ENCODE measurements at places on chromosomes 1 and 21. TPM values are rescaled to one million over a fixed set of nuclear protein-coding genes. Genes with fewer than 3 reads are reported as not detected.

GRCh38 chr21:38831526-38832467 lies 26.1 kb downstream of the ETS2 start:
- H3K4me3 ChIP-seq = no peak overlapping the region
- peak; percentile 71 for DNase-seq
- no peaks in the 10 kb centered on the region for H3K27me3 ChIP-seq
- H3K36me3 ChIP-seq = no peaks in the 10 kb centered on the region

DNA sequence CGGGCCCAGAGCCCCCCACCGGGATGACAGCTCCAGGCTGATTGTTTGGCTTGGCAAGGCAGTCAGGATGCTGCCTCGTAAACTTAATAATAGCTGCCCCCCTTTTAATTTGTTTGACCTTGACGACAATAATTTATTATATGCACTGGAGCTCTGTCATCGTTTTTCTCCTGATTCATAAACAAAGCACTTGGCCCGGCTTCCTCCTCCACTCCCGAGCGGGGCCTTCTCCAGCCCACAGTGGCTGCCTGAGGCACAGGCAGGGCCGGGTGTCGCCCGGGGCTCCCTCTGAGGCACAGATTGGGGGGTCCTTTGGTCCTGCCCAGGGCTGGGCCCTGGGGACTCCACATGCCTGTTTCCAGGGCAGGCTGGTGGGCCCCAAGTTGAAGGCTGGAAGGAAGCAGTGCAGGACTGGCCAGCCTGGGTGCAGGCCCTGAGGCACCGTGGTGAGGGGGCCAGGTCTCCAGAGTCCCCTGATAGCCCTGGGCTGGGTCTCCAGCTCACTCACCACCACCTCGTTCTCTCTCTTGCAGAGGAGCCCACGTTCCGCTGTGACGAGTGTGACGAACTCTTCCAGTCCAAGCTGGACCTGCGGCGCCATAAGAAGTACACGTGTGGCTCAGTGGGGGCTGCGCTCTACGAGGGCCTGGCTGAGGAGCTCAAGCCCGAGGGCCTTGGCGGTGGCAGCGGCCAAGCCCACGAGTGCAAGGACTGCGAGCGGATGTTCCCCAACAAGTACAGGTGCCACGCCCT lies 52.0 kb upstream of the ARHGEF16 start:
- peak overlapping the region; percentile 46 for H3K27ac ChIP-seq
- H3K36me3 ChIP-seq = peaks cover 8% of the 10 kb centered on the region
- H3K4me1 ChIP-seq = no peaks in the 10 kb centered on the region
- no peak for DNase-seq

- H3K27me3 ChIP-seq = no peaks in the 10 kb centered on the region
- H3K4me3 ChIP-seq = no peak overlapping the region
- DNase-seq = no peak
- H3K4me1 ChIP-seq = no peaks in the 10 kb centered on the region
- no peak overlapping the region for H3K27ac ChIP-seq
Measured at GRCh38 chr21:46486481-46487126, 27.9 kb downstream of the DIP2A start.

DNA sequence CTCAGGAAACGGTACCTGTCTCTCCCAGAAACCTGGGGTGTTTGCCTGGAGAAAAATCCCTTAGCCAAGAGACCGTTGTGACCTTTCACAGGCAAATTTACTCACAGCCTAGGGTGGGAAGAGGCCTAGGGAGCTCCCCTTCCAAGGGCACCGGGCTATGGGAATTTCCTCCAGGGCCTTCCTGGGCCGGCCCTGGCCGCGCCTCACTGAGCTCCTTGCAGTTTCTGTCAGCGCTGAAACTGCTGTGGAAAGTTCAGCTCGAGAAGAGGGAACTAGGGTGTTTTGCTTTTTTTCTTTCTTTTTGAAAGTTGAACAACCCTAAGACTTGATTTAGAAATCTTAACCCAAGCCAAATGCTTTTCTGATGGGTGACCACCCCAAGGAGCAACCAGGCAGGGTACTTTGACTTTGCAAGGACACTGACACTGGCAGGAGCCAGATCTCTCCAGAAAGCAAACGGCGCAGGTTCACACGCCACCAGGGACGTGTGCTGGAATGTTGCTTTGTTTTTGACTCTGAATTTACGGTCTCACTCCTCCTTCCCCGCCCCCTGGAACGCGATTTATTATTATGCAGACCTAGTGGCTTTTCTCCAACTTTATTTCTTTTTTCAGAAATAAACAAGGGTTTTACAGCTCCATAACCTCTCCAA lies 229.6 kb upstream of the JUN start:
- peak overlapping the region; percentile 7 for H3K4me3 ChIP-seq
- peak; percentile 41 for DNase-seq
- no peaks in the 10 kb centered on the region for H3K36me3 ChIP-seq
- H3K27me3 ChIP-seq = no peaks in the 10 kb centered on the region
- peaks cover 37% of the 10 kb centered on the region for H3K4me1 ChIP-seq

DNA sequence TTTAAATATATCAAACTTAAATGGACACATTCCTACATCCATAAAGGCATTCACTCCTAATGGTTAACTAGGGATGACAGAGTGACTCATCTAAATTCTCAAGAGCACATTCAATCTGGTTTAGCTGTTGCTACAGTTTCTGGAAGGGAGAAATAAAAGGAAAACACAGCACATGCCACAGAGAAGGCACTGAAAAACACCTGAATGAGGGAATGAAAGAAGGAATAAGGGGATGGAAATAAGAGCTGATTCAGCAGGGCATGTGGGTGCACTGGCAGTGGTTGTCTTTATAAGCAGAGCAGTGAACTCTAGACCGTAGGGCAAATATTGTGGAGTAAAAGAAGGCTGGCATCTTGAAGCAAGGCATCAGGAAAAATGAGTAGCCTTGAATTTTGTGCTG lies 79.3 kb downstream of the LHX4 start:
- no peak for DNase-seq
- peaks cover 4% of the 10 kb centered on the region for H3K4me1 ChIP-seq

DNA sequence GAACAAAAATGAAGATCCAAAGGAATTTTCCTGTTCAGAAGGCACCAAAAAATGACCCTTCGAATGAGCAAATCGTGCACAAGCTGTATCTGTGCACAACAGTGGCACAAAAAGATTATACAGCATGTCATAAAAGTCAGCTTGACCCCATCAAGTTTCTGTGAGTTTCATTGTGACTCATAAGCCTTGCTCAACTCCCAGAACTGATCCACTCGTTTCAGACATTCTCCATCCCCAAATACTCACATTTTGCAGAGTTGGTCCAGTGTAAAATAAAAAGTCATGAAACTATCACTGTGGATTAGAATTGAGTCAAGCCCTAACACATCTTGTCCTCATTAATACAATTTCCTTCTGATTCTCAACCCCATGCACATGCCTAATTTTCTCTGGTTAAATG lies 174.7 kb upstream of the PKN2 start:
- H3K27ac ChIP-seq = no peak overlapping the region
- H3K27me3 ChIP-seq = no peaks in the 10 kb centered on the region
- DNase-seq = no peak
- no peaks in the 10 kb centered on the region for H3K36me3 ChIP-seq

DNA sequence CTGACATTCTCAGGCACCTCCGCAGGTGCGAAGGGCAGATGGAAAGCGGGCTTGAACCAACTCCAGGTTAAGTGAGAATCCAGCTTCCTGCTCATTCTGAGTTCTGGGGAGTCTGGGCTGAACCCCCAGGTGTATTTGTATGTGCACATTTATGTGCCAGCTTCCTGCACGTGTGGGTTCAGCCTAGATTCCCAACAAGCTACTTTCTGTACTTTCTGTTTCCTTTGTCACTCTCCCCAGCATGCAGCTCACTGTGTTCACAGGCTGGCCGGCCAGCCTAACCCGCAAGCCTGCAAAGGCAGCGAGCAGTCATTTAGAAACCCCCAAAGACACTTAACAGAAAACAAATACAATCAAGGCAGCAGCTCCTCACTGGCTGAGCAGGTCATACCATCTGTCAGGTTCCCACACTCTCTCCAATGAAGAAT lies 1.3 kb upstream of the IL19 start:
- no peak overlapping the region for H3K27ac ChIP-seq
- DNase-seq = no peak
- H3K36me3 ChIP-seq = no peaks in the 10 kb centered on the region
- H3K27me3 ChIP-seq = no peaks in the 10 kb centered on the region
- H3K4me1 ChIP-seq = no peaks in the 10 kb centered on the region

GRCh38 chr1:58815686-58816071 lies 31.8 kb upstream of the JUN start:
- peak overlapping the region; percentile 53 for H3K4me3 ChIP-seq
- H3K4me1 ChIP-seq = peaks cover 50% of the 10 kb centered on the region
- H3K27ac ChIP-seq = peak overlapping the region; percentile 93
- no peaks in the 10 kb centered on the region for H3K27me3 ChIP-seq

DNA sequence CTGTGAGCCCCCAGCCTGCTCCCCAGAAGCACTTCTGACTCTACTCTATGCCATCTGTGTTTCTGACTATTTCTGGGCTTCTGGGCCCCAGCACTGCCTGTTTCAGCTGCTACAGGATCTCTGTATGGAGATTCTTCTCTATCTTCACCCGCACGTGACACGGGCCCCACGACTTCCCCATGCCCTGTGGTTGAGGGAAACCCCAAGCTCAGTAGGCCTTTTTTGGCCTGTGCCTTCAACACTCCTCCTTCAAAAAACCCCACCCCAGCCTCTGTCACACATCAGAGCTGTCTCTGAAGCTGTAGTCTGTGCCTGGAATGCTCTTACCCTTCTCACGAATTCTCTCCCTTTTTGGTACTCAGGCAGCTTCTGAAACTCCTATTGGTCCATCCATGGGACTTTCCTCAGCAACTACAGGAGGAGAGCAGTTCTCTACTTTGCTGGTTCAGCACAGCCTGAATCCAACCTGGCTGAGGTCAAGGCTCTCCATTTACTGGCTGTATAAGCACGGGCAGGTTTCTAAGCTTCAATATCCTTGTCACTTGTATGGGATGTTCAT lies 2.0 kb upstream of the NID1 start:
- H3K27ac ChIP-seq = peak overlapping the region; percentile 98
- peak overlapping the region; percentile 44 for H3K4me3 ChIP-seq
- DNase-seq = peak; percentile 73
- no peaks in the 10 kb centered on the region for H3K27me3 ChIP-seq
- H3K36me3 ChIP-seq = no peaks in the 10 kb centered on the region

GRCh38 chr1:241846375-241846774 lies 1.6 kb upstream of the EXO1 start:
- H3K36me3 ChIP-seq = no peaks in the 10 kb centered on the region
- no peak overlapping the region for H3K27ac ChIP-seq
- DNase-seq = no peak
- H3K4me1 ChIP-seq = peaks cover 7% of the 10 kb centered on the region

DNA sequence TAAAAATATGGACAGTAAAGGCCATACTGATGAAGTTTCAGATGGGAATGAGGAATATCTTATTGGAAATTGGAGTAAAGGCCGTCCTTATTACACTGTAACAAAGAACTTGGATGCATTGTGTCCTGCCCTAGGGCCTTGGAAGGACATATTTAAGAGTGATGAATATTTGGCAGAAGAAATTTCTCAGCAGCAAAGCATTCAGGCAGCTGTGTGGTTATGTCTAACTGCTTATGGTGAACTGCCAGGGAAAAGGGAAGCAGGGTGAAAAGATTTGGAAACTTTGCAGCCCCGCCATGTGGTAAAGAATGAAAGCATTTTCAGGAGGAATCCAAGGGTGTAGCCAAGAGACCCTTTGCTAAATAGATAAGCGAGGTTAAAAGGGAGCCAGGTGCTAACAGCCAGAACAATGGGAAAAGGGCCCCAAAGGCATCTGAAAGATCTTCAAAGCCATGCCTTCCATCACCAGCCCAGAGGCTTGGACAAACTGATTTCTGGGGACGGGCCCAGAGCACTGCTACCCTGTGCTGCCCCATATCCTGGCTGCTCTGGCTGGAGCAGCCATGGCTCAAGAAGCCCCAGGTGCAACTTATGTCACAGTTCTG lies 200.0 kb downstream of the PTPRU start:
- no peaks in the 10 kb centered on the region for H3K27me3 ChIP-seq
- H3K4me3 ChIP-seq = no peak overlapping the region
- H3K27ac ChIP-seq = no peak overlapping the region
- H3K36me3 ChIP-seq = no peaks in the 10 kb centered on the region
- DNase-seq = no peak
- no peaks in the 10 kb centered on the region for H3K4me1 ChIP-seq

GRCh38 chr1:10046356-10047085 lies 13.8 kb downstream of the UBE4B start:
- H3K4me1 ChIP-seq = peaks cover 4% of the 10 kb centered on the region
- no peak overlapping the region for H3K27ac ChIP-seq
- H3K36me3 ChIP-seq = peaks cover 52% of the 10 kb centered on the region
- DNase-seq = no peak
- H3K4me3 ChIP-seq = no peak overlapping the region

GRCh38 chr1:155678027-155678426 lies 10.5 kb downstream of the YY1AP1 start:
- peaks cover 76% of the 10 kb centered on the region for H3K36me3 ChIP-seq
- DNase-seq = no peak
- H3K27ac ChIP-seq = no peak overlapping the region
- H3K27me3 ChIP-seq = no peaks in the 10 kb centered on the region

DNA sequence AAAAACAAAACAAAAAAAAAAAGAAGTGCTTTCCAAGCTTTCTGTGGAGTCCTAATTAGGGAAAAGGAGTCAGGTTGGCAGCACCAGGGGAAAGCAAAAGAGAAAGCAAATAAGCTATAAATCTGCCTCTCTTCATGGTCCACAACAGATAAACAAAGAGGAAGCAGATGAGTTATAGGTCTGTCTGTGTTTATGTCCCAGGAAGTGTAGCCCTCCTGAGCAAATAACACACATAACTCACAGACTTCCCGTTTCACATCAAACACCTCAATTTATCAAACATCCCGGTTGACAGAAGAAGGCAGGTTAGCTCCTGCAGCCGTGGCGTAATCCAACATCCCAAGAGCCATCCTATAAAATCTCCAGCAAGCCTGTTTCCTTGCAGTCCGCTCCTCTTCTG lies 5.6 kb upstream of the SLC2A5 start:
- H3K4me1 ChIP-seq = peaks cover 6% of the 10 kb centered on the region
- no peak overlapping the region for H3K4me3 ChIP-seq
- no peak for DNase-seq
- H3K36me3 ChIP-seq = no peaks in the 10 kb centered on the region
- H3K27ac ChIP-seq = no peak overlapping the region

GRCh38 chr1:94876362-94876761 lies 50.5 kb downstream of the CNN3 start:
- no peak for DNase-seq
- H3K4me1 ChIP-seq = no peaks in the 10 kb centered on the region
- no peaks in the 10 kb centered on the region for H3K27me3 ChIP-seq
- H3K4me3 ChIP-seq = no peak overlapping the region
- H3K27ac ChIP-seq = no peak overlapping the region

- peaks cover 11% of the 10 kb centered on the region for H3K4me1 ChIP-seq
- no peak overlapping the region for H3K27ac ChIP-seq
- DNase-seq = peak; percentile 72
- no peaks in the 10 kb centered on the region for H3K36me3 ChIP-seq
- H3K4me3 ChIP-seq = no peak overlapping the region
Measured at GRCh38 chr1:1441002-1441888, 5.8 kb downstream of the VWA1 start.

Gene TNFAIP8L2
- 0.35 TPM for total RNA-seq

Gene SYNC
- total RNA-seq = 23.2 TPM

Gene GJB4
- not detected for total RNA-seq

Gene TEDDM1
- not detected for total RNA-seq

Gene PRAMEF15
- not detected for total RNA-seq

Gene FCGR2B
- total RNA-seq = 14.3 TPM

Gene PLEKHA6
- 31.2 TPM for total RNA-seq

Gene FCER1G
- 16.9 TPM for total RNA-seq

Gene DYRK3
- total RNA-seq = 22.2 TPM
